ENCODE measurements at places on chromosomes 5 and 9.

DNA sequence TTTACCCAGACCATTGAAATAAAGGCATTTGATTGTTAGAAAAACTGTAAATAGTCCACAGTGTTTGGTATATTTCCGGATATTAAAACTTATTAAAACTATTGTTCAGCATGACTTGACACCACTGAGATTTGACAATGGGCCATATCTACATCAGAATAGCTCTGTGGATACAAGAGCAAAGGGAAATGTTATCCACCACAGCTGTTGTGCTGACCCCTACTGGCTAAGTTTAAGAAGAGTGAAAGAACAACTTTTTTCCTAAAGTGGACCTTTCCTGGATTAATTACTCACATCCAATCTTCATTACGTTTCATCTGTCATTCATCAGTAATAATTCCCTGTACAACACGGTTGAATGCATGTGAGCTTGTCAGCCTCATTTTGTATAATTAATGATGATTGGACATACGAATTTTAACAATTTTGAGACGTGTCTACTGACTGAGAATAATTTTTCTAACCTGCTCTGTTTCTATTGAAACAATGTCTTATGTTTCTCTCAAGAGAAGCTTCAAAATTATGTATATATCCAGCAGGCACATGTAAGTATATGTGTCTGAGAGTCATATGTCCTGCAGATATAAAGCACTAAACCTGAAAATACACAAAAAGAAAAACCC is 1952.6 kb downstream of the MAT2B start:
- DNase-seq: no peak

- DNase-seq: no peak
Observed at GRCh38 chr5:119074419-119074818, 3.5 kb downstream of the DMXL1 start.

DNA sequence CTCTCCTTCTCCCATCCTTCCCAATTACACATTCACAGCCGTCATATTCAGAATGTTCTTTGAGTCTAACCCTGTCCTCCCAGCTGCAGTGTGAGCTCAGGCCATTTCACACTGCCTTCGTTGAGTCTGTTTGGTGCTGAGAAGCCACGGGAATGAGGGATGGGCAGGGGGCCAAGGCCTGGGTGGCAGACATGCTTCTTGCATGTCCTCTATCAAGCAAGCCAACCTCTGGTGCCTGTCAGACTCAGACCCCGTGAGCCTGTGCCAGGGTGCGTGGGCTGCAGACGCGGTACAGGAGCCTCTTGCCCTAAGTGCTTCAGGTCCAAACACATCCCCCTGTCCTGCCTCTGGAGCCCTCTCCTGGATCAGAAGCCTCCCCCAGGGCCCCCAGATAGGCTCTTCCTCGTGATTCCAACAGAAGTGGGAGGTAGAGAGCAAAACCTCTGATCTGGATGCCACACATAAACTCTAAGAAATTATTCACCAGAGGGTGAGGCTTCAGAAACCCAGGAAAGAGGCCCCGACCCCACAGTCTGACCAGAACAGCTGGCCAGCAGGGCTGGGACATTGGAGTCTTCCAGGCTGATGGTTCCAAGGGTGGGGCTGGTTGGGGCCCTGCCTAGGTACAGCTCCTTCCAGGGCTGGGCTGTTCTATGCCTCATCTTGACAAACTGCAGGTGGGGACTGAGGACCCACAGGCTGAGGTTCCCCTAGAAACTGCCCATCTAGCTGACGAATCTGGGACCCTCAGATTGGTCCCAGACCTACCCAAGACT is 46.7 kb upstream of the CDKN2AIPNL start:
- DNase-seq: no peak

- peak; percentile 15 for DNase-seq
Observed at GRCh38 chr5:157718519-157718918, 12.7 kb upstream of the THG1L start.

DNA sequence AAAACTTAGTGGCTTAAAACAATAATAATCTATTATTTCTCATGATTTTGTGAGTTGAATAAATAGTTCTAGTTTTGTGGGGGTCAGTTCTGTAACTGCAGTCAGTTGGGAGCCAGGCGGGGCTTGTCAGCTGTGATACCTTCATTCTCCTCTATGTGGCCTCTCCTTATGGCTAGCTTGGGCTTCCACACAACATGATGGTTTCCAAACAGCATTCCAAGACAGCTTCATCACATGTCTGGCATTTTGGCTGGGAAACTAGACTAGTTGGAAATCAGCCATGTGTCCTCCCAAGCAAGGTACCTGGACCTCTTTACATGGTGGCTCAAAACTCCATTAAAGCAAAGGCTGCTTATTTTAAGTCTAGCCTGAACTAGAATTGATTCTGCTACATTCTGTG is 61.4 kb upstream of the RANBP3L start:
- DNase-seq: no peak

Measured in CD4-positive, alpha-beta T cell treated with Interleukin-1 beta for 1 hour (primary cell).